CD4-positive, alpha-beta memory T cell (primary cell): ENCODE measurements at places on chromosomes 16 and 17. TPM values are rescaled to one million over a fixed set of nuclear protein-coding genes. Genes with fewer than 3 reads are reported as not detected.
A peak's percentile ranks its signal among the peaks of the same experiment; 100 is the strongest.

The MT1M gene
- total RNA-seq: not detected

The ALOX15B gene
- not detected for total RNA-seq

The NPIPB8 gene
- not detected for total RNA-seq

The TMC5 gene
- total RNA-seq: not detected

The SLC5A10 gene
- not detected for total RNA-seq

GRCh38 chr17:78301821-78302213 is 58.1 kb downstream of the SOCS3 start:
- H3K27ac ChIP-seq: no peak overlapping the region
- no peaks in the 10 kb centered on the region for H3K36me3 ChIP-seq
- peaks cover 8% of the 10 kb centered on the region for H3K4me1 ChIP-seq
- no peak overlapping the region for H3K4me3 ChIP-seq
- no peak for DNase-seq
- H3K27me3 ChIP-seq: no peaks in the 10 kb centered on the region

DNA sequence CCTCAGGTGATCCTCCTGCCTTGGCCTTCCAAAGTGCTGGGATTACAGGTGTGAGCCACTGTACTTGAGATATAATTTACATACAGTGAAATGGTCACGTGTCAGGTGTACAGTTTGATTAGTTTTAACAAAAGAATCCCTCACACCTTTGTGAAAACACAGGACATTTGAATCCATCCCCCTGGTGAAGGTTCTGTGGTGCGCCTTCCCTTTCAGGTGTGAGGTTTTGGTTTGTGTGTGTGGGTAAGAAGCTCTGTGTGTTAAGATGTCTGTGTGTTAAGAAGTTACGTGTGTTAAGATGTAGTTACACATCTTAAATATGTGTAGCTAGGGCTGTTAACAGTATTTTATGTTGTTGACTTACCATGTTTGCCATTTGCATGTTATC is 4.4 kb downstream of the SEC14L1 start:
- no peaks in the 10 kb centered on the region for H3K36me3 ChIP-seq
- peaks cover 45% of the 10 kb centered on the region for H3K4me1 ChIP-seq
- DNase-seq: no peak
- no peak overlapping the region for H3K27ac ChIP-seq

DNA sequence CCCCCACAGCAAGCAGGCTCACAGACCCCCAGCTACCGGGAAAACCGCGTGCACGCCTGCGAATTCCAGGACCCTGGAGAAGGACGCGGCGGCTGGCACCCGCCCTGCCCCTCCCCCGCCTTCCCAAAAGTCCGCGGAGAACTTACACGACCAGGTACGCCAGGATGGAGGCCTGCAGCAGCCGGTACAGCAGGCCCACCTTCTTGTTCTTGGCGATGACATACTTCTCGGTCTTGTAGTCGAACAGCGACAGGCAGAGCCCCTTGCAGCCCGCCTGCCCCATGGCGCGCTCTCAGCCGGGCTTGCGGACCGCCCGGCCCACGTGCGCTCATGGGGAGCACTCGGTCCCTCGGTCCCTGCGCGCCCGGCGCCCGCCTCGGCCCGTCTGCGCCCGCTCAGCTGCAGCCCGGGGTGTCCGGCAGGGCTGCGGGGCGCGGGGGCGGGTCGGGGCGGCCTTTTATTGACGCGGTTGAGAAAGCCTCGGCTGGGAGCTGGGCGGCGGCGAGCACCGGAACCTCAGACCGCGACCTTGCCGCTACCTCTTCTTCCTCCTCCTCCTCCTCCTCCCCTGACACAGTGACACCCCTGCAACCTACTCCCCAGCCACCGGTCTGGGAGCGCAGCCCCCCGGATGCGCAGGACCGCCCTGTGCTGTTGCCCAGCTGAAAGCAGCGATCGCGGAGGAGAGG is at the start of gene P2RX5:
P2RX5 (minus strand) TSS at position 433 of the 689 bp plus-strand sequence; CDS start at position 283, 150 bp downstream.
- H3K27me3 ChIP-seq: no peaks in the 10 kb centered on the region
- no peaks in the 10 kb centered on the region for H3K36me3 ChIP-seq
- DNase-seq: peak; percentile 34
- H3K27ac ChIP-seq: peak within 1 kb of the TSS; percentile 48
- H3K4me1 ChIP-seq: peaks cover 20% of the 10 kb centered on the region
- H3K4me3 ChIP-seq: peak within 1 kb of the TSS; percentile 42

- no peaks in the 10 kb centered on the region for H3K27me3 ChIP-seq
- H3K4me3 ChIP-seq: no peak overlapping the region
- no peaks in the 10 kb centered on the region for H3K36me3 ChIP-seq
These were observed 68.6 kb downstream of the SDK2 start for GRCh38 chr17:73575470-73576221.

DNA sequence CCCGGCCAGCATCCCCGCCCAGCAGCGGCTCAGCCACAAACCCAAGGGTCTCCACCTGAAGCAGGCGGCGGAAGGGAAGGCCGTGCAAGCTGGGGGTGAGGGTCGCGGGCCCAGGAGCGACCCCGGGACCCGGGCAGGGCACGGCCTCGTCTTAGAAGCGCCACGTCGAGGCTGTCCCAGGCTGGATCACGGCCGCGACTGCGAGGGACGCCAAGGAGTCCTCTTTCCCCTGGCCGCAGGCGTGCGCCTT is 538 bp upstream of the CCNF start:
- H3K36me3 ChIP-seq: peaks cover 11% of the 10 kb centered on the region
- no peak for DNase-seq
- peak overlapping the region; percentile 36 for H3K4me3 ChIP-seq
- H3K27me3 ChIP-seq: no peaks in the 10 kb centered on the region
- H3K27ac ChIP-seq: peak overlapping the region; percentile 52
- H3K4me1 ChIP-seq: peaks cover 20% of the 10 kb centered on the region

DNA sequence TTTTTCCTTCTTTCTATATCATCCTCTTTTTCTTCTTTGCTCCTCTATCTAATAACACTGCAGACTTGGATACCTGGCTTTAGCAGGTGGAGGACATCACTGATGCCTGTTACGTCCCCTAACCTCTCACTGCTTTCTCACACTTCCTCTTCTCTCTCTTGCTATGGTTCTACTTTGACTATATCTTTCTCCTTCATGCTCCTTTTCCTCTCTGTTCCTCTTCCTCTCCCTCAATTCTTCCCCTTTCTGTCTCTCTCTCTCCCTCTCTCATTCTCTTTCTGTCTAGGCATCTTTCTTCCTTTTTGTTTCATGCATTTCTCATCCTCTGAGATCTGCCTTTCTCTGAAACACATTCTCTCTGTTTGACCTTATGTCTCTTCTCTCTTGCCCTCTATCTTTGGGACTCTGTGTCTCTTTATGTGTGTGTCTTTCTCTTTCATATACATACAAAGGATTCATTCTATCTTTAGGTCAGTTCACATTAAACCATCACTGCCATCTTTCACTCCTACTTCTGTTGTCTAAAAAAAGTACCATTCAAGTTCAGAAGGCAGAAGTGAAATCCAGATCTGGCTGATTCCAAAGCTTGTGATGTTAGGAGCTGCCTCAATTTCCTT is 353.7 kb downstream of the SHISA9 start:
- DNase-seq: no peak
- H3K36me3 ChIP-seq: no peaks in the 10 kb centered on the region
- no peaks in the 10 kb centered on the region for H3K27me3 ChIP-seq
- no peak overlapping the region for H3K27ac ChIP-seq

DNA sequence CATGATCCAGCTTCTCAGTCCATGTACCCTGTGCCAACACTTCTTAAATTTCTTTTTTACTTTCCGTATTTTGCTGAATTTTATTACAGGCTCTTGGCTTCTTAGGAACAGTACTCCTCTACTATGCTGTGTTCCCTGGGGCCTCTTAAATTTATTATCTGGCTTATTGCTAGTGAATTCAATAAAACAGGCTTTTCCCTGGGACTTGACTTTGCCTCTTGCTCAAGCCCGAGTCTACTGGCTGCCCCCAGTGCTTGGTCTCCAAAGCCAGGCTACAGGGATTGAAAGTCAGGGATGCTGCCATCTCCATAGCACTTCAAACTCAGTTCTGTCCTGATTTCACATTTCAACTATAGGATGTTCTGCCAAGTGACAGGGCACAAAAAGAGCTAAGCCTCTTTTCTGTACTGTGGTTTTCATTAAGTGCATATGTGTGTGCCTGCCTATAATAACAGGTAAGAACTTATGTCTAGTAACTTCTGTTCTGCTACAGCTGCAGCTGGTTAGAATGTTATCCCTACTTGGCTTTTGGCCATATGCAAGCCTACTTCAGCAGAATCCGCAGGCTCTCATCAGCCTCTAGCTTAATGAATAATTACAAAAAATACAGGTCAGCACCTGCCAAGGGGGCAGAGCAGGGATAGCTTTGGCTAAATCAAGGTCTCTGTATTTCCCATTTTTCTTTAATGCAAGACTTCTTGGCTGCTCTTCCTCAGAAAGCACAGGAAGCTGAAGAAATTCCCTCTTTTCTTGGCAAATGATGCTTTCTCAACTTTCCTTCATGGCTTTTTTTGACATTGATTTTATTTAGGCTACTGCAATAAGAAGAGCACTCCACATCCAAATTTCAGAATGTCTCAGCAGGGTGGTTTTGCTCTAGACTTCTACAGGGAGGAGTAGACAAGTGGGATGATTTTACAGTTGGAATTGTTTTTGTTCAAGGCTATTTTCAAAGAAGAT is 8.2 kb downstream of the FAM20A start:
- no peaks in the 10 kb centered on the region for H3K36me3 ChIP-seq
- no peak for DNase-seq
- no peak overlapping the region for H3K27ac ChIP-seq
- H3K4me1 ChIP-seq: peaks cover 6% of the 10 kb centered on the region

DNA sequence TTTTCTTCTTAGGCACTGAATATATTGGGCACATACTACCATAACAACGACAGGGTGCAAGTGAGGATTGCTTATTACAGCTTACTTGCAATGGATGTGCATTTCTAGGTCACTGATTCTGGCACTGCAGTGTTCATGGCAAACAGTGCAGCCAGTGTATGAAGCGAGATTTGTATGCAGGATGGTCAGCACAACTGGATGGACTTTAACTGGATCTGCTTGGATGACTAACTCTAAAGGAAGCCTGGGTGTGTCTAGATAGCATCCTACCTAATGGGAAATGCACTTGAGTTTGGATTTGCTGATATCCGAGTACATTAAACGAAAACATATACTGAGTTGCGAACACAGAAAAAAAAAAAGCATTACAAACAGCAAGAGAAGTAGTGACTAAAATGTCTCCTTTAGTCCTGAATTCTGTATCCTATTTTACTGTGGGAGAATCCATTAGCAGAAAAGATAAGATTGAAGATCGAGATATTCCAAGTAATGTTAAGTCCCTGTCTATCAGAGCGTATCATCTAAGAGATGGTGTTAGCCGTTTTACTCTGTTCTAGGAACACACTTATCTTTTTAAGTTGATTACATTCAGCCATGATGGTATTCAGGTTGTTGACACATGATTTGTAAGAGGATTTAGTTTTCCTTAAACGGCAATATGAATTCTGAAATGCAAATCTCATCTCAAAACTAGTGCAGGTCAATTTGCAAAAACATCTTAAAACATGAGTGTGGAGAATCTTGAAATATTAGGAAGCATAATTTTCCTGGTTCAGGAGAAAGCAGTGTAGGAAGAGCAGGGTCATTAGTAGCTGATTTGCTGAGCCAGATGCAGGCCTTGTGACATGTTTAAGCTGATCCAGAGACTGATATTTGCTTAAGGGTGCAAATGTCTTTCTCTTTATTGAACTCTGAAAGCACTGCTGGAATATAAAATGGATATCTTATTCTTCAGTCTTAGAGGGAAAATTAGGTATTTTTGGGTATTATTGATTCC is 142.6 kb upstream of the CPHXL start:
- no peak overlapping the region for H3K4me3 ChIP-seq
- no peaks in the 10 kb centered on the region for H3K4me1 ChIP-seq
- no peaks in the 10 kb centered on the region for H3K36me3 ChIP-seq
- no peak for DNase-seq
- no peak overlapping the region for H3K27ac ChIP-seq
- H3K27me3 ChIP-seq: no peaks in the 10 kb centered on the region

GRCh38 chr16:9360075-9360474 is 268.6 kb downstream of the HAPSTR1 start:
- no peaks in the 10 kb centered on the region for H3K4me1 ChIP-seq
- H3K27me3 ChIP-seq: no peaks in the 10 kb centered on the region
- no peaks in the 10 kb centered on the region for H3K36me3 ChIP-seq
- no peak for DNase-seq
- no peak overlapping the region for H3K4me3 ChIP-seq

DNA sequence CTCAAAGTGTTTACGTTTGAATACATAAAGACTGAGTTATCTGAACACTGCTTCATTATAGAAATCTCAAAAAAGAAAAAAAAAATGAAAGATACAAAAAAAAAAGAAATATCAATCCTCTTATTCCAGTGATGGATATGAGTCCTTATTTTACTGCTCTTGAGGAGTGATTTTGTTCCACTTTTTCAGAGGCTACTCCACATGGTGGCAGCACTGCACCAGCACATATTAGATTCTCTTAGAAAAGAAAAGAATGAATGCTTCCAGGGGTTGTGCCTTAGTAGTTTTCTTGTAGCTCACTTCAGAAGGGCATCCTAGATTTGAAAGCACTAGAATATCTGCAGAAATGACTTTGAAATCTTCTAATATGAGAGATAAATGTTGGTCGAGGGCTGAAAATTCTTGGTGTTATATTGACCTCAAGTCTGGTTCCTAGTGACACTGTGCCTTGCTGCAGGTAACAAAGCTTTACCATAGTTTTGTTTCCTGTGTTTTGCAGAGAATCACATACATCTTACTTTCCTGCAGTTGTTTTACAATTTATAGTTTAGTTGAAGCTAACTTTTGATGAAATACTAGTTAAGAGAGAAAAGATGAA is 25.9 kb downstream of the AP2B1 start:
- H3K4me1 ChIP-seq: no peaks in the 10 kb centered on the region
- no peak overlapping the region for H3K27ac ChIP-seq
- H3K36me3 ChIP-seq: peaks cover 29% of the 10 kb centered on the region
- peak; percentile 17 for DNase-seq
- no peaks in the 10 kb centered on the region for H3K27me3 ChIP-seq

DNA sequence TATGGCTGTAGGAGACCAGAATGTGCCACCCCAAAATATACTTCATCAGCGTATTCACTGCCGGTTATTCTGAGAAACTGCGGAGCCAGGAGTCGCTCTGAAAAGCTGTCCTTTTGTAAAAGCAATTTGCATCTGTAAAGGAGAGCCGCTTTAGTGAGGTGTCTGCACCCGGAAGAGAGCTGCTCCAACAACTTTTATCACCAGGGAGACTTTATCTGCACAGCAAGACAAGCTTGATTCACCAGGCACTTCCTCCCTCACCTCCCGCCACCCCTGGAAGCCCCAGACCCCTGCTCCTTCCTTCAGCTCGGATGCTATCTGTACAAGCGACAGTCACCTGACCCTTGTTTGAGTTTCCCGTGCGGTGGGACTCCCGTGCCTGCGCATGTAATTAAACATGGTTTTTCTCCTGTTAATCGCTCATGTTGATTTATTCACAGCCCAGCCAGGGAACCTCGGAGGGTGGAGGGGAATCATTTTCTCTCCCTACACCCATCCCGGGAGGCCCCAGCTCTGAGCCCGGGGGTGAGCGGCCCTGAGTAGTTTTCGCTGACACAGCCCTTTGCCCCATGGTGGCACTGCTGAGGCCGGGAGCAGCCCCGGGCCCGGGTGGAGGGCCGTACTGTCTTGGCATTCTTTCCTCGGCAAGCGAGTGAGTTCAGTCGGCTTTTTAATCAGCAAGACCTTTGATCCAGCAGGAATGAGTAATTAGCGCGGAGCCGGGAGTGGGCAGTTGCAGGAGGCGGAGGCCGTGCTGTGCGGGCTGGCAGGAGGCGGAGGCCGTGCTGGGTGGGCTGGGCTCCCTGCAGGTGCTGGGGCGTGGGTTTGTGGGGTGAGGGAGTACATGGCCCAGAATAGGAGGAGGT is 222.7 kb upstream of the CIBAR2 start:
- no peaks in the 10 kb centered on the region for H3K36me3 ChIP-seq
- H3K4me3 ChIP-seq: no peak overlapping the region
- no peaks in the 10 kb centered on the region for H3K4me1 ChIP-seq
- H3K27me3 ChIP-seq: no peaks in the 10 kb centered on the region
